Activated CD4-positive, alpha-beta T cell treated with anti-CD3 and anti-CD28 coated beads for 36 hours (primary cell): ENCODE measurements at places on chromosomes 5 and 9.

DNA sequence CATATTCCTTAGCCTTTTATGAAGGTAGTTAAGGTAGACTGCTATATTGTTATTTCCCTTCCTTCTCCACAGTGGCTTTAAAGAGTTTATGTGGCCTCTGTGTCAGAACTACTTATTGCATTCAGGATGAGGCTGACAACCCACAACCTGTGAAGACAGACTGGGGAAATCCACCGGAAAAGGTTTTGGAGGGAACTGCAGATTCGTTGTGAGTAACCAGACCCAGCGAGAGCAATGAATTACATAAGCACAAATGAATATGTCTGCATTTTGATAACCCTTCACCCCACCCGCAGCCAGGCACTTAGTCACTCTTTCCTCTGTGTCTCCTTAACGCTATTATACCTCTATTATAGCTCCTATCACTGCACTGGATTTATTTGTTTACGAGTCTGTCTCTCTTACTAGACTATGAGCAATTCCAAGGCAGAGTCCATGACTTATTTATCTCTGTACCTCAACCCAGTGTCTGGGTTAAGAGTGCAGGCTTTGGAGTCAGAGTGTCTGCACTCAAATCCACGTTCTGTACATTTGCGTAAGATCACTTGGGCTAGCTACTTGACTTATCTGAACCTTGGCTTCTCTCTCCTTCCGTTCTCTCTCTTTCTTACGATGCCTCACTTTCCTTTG is 19.2 kb downstream of the KCTD16 start:
- DNase-seq = peak; percentile 86

- no peak for DNase-seq
Observed at GRCh38 chr5:176418251-176418650, 1.9 kb upstream of the CLTB start.

DNA sequence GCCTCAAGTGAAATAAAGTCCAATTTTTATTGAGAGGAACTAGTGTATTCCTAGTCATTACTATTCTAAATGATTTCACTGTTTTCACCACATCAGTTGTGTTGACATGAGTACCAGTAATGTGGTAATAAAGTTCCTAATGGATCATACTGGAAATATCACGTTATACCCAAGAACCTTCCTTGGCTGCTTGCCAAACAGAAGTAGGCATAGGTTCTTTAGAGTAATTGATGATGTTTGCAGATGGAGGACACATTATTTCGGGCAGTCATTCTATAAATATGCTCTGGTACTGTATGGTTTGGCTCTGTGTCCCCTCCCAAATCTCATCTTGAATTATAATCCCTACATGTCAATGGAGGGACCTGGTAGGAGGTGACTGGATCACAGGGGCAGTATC is 15.1 kb downstream of the SNCAIP start:
- DNase-seq = no peak

- DNase-seq = no peak
Observed at GRCh38 chr9:126164796-126165525, 161.7 kb upstream of the MVB12B start.

DNA sequence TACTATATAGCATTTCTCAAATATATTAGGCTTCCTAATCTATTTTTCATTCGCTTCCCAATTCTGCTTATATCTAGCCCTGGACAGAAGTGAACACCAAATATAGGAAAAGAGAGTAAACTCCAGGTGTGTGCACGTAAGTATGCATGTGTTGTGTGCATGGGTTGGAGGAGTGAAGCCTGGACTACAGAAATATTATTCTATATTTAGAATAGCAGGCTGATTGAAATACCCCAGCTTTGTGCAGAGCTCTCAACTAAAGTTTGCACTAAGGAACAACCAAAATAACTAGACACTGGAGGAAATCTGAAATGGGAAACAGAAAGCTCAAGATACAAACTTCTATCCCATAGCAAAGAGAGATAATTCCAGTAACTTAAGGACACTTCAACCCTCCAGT is 198.8 kb downstream of the MARCHF11 start:
- DNase-seq = no peak

DNA sequence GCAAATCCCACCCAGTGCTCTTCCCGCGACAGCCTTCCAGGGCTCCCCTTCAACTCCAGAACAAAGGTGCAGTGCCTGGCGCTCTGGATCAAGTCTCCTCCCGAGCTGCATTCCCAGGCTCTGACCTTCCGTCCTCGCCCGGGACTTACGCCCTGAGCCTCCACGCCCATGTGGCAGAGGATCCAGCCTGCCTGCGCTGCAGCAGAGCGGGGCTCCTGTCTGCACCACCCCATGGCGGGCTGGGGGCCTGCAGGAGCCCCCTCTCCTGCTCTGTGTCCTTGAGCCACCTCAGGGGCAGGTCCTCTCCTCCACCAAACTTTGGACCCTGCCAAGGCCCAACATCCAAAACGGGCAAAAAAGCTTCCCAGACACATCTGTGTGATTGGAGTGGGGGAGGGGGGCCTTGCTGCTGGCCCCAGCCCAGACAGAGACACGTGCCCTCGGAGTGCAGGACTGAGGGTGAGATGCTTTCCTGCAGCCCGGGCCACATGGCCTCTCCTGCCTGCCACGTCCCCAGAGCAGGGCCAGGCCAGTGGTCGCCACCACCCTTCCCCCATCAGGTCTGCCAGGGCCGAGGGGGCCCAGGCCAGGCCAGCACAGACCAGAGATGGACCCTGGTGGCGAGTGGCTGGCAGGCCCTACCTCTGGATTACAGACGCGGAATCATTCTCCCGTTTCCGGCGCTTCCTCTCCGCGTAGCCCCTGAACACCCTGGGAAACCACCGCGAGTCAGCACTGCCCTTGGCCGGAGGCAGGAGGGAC is 4.4 kb downstream of the NSMF start:
- peak; percentile 23 for DNase-seq

DNA sequence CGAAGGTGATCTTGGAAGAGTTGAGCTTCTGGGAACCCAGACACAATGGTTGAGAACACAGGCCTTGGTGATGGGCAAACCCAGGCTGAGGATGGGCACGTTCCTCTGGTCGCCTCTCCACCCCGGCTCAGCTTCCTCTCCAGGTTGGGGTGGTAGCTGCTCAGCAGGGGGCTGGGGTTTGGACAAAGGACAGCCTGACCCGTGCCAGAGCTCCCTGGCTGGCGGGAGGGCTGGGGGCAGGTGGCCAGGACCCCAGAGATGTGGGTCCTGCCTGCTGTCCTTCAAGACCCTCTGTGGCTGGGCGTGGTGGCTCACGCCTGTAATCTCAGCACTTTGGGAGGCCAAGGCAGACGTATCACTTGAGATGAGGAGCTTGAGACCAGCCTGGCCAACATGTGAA is 25.2 kb downstream of the NCS1 start:
- no peak for DNase-seq

DNA sequence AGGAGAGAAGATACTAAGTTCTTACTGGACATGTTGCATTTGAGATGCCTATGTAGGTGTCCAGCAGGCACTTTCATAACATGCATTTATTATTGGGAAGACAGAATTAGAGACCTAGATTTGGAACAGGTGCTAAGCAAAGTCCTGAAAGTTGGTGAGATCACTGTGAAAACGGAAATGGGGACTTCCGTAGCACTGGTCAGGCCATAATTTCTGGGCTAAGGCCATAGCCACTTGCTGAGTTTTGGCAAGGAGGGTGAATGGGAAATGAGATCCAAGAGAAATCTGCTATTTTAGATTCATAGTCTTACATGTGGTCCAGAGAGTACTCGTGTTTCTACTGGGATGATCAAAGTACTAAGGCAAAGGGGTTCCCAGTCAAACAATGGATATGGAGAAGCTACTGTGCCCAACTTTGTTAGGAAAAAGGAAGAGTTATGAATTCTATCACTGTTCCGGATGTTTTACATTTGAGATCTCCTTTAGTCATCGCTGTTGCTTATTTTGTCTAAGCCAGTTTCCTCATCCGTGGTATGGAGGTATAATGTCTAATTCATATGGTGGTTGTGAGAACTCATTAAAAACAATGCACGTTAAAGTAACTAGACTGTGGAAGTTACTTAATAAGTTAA is 33.4 kb downstream of the TEK start:
- no peak for DNase-seq
